ENCODE measurements at places on chromosomes 11 and 22.

DNA sequence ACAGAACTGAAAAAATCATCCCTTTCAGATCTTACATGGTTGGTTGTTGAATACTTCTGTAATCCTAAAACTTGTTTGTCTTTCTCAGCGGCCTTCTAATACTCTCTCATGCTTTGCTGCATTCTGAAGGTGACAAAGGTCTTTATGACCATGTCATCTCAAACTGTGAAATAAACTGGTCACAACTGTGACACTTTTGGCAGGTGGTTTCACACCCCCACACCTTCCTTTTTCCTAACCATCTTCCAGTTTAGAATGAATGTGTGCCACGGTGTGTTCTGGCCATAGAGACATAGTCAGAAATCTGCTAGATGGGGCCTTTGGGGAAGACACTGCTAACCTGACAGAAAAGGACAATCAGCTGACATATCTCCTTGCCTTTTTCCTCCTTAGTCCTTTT lies 14.7 kb upstream of the RFPL3 start:
- no peak for DNase-seq

- no peak for DNase-seq
Measured at GRCh38 chr11:47564933-47565339, 463 bp upstream of the PTPMT1 start.

DNA sequence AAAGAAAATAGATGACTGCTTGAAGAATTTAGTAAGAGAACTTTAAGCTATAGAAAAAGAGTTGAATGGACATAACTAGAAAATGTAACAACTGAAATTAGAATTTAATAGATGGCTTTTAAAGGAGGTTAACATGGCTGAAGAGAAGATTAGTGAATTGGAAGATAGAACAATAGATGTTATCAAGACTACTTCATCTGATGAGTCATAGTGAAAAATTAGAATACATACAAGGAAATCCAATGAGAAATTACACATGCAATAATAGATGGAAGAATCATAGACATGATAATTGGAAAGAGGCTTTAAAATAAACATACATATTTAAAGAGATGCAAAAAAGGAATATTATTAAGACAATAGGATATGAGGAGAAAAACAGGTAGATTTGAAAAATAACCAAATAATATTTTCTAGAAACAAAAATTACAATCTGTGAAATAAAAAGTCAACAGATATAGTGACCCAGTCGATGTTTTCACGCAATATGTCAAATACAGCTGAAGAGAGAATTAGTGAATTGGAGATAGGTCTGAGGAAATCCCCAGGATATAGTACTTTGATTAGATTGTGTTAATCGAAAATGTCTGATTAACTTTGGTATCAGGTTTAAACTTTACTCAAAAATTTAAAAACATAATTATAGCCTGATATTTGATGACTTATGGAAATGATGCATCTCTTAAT lies 28.2 kb downstream of the CAT start:
- DNase-seq, result no peak

DNA sequence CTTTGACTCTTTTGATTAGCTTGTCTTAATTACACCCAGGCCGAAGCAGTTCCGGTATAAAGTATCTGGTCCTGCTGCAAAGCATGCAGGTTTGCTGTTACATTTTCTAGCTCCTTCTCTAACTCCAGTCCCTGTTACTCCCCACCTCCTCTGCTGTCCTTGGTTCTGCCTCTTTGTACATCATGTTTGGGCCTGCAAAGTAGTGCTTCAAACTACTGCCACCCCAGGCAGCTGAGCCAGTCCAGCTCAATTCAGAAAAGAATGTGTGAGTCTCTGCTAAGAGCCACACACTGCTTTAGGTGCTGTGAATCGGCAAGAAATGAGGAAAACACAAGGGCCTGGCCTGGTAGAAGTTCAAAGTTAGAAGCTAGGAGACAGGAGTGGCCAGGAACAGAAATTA lies 136.0 kb downstream of the SERGEF start:
- no peak for DNase-seq

DNA sequence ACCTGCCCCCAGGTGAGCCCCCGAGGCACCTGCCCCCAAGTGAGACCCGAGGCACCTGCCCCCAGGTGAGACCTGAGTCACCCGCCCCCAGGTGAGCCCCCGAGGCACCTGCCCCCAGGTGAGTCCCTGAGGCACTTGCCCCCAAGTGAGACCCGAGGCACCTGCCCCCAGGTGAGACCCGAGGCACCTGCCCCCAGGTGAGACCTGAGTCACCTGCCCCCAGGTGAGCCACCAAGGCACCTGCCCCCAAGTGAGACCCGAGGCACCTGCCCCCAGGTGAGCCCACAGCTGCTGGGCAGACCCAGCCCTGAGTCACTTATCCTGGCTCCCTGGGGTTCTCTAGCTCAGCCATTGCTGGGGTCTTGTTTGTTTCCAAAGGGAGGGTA lies 36.2 kb downstream of the MUC5B start:
- no peak for DNase-seq

- DNase-seq, result peak; percentile 87
Measured at GRCh38 chr11:44568658-44569473, 3.4 kb downstream of the CD82 start.

Data from hematopoietic multipotent progenitor cell treated with erythropoietin and hydrocortisone succinate and interleukin-3 and kit ligand, for 6 days (in vitro differentiated cells).